ENCODE measurements at places on chromosomes 3 and 15.

DNA sequence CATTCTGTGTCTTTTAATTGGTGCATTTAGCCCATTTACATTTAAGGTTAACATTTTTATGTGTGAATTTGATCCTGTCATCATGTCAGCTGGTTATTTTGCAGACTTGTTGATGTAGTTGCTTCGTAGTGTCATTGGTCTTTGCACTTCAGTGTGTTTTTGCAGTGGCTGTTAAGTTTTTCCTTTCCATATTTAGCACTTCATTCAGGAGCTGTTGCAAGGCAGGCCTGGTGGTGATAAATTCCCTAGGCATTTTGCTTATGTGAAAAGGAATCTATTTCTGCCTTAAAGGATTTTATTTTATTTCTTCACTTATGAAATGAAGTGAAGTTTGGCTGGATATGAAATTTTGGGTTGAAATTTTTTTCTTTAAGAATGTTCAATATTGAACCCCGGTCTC is 70.2 kb upstream of the CD96 start:
- no peak for DNase-seq

DNA sequence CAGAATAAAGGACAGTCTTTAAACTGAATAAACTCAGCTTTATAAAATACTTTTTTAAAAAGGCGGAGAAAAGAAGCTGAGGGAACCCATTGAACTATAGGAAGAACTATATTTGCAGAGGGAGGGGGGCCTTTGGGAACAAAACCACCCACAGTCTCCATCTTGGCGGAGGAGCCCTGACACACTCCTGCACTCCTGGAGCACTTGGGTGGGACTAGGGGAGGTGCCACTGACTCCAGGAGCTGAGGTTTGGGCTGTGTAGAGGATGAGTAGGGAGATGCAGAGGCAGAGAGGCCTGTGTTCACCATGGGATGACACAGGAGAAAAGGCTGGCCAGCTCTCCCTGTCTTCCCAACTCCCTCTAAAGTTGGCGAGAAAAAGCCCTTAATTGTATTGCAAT is 35.8 kb downstream of the IFT122 start:
- no peak for DNase-seq

- DNase-seq, result no peak
Measured at GRCh38 chr3:145721273-145721805, 439.6 kb downstream of the PLOD2 start.

GRCh38 chr3:190105876-190106275 is 14.8 kb downstream of the P3H2 start:
- no peak for DNase-seq

GRCh38 chr3:170714562-170715535 is 129.0 kb upstream of the SLC7A14 start:
- DNase-seq, result no peak

GRCh38 chr3:37028329-37028728 is 35.0 kb downstream of the MLH1 start:
- no peak for DNase-seq

GRCh38 chr15:62897634-62898033 is 144.9 kb upstream of the TPM1 start:
- DNase-seq, result no peak

DNA sequence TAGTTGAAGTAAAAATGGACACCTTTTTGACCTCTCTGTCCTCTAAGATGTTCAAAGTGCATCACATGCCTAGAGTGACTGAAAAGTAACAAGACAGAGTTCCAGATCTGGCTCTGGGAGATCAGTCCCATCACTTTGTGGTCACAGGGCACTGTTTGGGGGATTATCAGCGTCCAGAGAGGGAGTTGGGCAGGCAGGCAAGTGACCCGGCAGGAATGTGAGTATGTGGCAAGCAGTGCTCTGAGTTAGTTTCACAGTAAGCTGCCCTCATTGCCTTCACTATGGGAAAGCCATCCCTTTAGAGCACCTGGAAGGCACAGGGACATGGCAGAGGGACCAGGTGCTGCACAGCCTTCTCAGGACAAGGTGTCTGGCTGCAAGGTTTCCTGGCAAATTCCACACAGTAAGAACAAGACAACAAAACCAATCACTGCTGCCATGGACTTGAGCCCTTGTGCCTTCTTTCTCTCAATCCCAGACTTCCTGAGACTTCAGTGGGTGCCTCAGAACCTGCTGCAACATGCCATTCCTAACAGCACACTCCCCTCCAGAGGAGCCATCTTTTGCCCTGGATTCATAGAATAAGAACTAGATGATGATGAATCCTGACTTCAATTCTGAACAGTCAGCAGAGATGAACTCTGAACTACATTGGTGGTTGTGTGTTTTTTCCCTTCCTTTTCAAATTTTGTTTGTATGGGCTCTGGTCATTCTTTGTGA is 55.2 kb downstream of the TIPARP start:
- DNase-seq, result no peak

GRCh38 chr3:130288670-130289069 is 56.8 kb upstream of the COL6A5 start:
- no peak for DNase-seq

- no peak for DNase-seq
Measured at GRCh38 chr3:127462111-127462655, 128.3 kb downstream of the TPRA1 start.

GRCh38 chr3:56800832-56801661 is 702 bp downstream of the ARHGEF3 start:
- no peak for DNase-seq

- no peak for DNase-seq
Measured at GRCh38 chr3:156577736-156578135, 22.8 kb upstream of the SSR3 start.

GRCh38 chr15:69713726-69714559 is 261.3 kb downstream of the RPLP1 start:
- peak; percentile 40 for DNase-seq

GRCh38 chr15:89409184-89410038 is 74.8 kb upstream of the POLG start:
- no peak for DNase-seq

DNA sequence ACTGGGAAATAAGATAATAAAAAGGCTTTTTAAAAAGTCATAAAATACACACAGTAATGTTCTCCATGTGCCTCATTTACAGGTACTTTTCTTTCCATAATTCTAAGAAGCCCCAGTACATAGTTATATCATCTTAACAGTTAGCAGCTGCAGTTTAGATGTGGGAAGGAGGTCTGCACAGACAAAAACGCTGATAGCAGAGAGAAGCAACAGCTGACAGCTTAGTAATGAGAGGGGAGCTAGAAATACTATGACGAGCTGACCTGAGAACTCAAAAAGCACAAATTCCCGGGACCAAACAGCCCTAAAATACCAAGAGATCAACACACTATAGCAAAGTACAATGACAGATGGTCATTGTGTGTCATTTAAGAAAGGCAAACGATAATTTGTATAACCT is 36.7 kb upstream of the ARHGEF3 start:
- no peak for DNase-seq

DNA sequence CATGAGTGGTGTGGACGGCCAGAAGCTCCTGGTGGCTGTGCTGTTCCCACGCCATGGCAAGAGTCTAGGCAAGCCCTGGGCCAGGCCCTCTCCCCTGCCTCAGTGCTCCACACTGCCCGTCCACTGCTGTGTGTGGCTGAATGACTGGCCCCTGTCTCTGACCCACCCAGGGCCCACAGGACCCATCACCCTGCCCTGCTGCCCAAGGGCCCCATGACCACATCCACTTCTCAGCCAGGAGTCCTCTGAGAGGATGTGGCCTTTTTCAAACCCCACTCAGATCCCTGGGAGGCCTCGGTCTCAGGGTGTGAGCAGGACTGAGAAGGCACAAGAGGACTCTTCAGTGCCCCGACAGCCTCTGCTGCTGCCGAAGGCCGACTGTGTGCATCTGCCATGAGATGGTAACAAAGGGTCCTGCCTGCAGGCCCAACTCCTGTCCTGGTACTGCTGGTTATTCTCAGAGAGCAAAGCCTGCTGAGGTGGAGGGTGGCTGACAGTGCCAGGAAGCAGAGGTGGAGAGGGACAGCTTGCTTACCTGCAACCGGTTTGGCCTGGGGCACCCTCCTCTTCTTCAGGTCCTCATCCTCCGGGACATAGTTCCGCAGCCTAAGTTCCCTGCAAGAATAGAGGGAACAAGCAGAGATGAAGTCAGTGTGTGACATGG is 47.5 kb downstream of the PTH1R start:
- no peak for DNase-seq

DNA sequence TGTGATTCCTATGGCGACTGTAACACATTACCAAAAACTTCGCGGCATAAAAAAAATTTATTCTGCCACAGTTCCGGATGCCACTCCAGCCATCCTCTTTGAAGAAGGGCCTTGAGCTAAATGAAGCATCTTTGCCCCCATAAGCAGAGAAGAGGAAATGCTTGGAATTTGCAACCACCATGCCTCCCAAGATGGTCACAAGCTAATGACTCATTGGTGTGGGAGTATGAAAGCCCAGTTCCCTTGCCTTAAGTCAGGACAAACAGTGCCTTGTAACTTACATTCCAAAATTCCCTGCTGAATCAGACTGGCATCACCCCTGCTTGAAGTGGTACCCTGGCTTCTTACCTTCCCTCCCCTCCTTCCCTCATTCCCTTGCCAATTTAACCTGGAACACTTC is 1077.4 kb downstream of the EPHA3 start:
- DNase-seq, result no peak

GRCh38 chr15:91981821-91982800 is 128.6 kb downstream of the SLCO3A1 start:
- no peak for DNase-seq

- no peak for DNase-seq
Measured at GRCh38 chr15:70443486-70444273, 319.7 kb downstream of the UACA start.

GRCh38 chr15:67013696-67014095 is 51.7 kb upstream of the SMAD3 start:
- no peak for DNase-seq

DNA sequence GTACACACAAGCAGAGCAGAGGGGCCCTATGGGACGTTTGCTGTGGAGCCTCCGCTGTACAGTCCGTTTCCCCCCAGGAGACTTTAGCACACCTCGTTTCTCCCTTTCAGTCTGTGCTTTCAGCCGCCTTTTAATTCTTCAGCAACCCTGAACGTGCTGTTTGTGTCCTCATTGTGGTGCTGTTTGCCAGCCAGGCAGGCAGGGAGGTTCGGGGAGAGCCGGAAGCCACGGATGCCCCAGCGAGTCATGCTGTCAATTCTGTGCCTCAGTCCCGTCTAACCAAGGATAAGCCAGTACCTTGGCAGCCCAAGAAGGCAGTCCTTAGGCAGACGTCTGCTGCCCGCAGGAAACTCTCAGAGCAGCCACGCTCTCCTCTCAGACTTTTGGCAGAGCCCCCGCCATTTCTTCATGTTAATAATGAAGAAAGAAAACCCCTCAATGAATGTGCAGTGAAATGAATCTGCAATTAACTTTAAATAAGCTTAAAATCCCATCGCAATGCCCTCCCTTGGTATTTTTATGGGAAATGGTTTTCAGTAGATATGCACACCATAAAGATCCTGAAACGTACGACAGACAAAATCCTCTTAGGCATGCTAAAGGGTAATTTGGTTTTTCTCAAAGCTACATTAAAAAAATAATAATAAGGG is 158.6 kb downstream of the UACA start:
- no peak for DNase-seq

- DNase-seq, result no peak
Measured at GRCh38 chr3:22236490-22237270, 485.7 kb upstream of the ZNF385D start.

DNA sequence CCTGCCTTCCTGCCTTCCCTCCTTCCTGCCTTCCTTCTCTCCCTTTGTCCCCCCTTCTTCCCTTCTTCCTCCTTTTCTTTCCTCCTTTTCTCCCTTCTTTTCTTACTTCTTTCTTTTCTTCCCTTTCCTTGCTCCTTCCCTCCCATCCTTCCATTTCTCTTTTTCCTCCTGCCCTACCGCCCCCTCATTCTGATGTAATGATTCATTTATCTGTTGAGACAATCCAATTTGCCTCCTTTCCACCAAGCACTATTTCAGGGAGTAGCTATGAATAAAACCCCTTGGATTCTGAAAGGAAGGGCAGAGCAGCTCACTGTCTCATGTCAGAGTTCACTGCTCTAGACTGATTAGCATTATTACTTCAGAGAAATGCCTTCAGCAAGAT is 462.6 kb downstream of the PDCD6IP start:
- DNase-seq, result no peak

DNA sequence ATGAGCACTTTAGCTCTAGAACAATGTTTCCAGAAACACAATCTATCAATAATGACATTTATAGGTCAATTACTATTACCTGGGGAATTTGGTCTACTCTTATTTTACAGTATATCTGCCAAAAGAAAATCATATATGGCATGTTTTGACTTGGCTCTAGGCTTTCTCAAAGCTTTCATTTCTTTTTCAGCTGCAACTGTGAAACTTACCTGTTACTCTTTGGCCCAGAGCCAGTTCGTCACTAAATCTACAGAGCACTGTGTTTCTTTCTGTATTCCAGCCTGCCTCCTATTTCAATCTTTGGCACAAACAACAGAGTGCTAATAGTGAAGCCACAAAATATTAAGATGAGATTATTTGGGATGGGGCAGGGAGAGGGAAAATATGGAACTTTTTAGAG is 76.0 kb downstream of the P2RY1 start:
- DNase-seq, result no peak

- DNase-seq, result no peak
Measured at GRCh38 chr3:169144270-169144669, 519.2 kb downstream of the MECOM start.

- peak; percentile 91 for DNase-seq
Measured at GRCh38 chr3:49469936-49470713, at the start of gene DAG1. Gene DAG1 (plus strand): TSS chr3:49470267. CDS start chr3:49510535, 40,268 bp downstream.

DNA sequence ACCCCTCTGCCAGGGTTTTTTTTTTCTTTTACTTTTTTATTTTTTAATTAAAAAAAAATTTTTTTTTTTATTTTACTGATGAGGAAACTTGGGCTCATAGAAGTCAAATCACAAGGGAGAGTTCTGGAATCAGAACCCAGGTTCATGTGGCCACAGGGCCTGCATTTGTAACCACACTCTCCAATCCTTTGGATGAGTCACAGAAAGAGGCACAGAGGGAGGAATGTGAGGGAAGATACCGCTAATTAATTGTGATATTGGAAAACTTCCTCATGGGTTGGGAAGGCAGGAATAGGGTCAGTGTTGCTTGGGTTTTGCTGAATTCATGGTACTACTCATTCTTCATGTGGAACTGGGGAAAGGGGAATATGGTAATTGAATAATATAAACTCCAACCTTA is 132.9 kb upstream of the SLC6A11 start:
- no peak for DNase-seq

GRCh38 chr3:31858439-31858838 is 122.6 kb downstream of the OSBPL10 start:
- no peak for DNase-seq

DNA sequence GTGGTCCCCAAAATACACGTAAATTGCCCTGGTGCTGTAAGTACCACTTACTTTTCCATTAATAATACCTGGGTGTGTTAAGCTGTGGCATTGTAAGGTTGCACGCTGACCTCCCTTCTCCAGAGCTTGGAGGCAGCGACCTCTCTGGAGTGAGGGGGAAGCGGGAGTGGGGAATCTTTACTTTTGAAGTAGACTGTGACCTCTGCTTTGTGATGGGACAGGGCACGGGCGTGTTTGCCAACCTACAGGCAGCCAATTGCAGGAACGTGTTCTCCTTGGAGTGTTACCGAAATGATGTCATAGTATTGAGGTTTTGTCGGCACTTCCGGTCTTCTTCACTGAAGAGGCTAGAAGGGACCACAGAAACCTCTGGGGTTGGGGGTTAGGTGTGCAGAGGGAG is 227.3 kb upstream of the C2CD4B start:
- DNase-seq, result no peak
